Breast epithelium (tissue), 4 donors: ENCODE measurements at places on chromosomes 1 and 21.

GRCh38 chr1:30476911-30477459 is 246.4 kb downstream of the MATN1 start:
- H3K4me3 ChIP-seq = no peak overlapping the region
- H3K27me3 ChIP-seq = no peaks in the 10 kb centered on the region
- no peak overlapping the region for H3K27ac ChIP-seq
- H3K4me1 ChIP-seq = no peaks in the 10 kb centered on the region
- no peak for DNase-seq

GRCh38 chr1:193634876-193635275 is 448.5 kb upstream of the B3GALT2 start:
- no peak for DNase-seq
- no peaks in the 10 kb centered on the region for H3K36me3 ChIP-seq

GRCh38 chr1:68157416-68157815 is 74.9 kb downstream of the WLS start:
- no peaks in the 10 kb centered on the region for H3K27me3 ChIP-seq
- no peaks in the 10 kb centered on the region for H3K36me3 ChIP-seq
- no peak overlapping the region for H3K27ac ChIP-seq
- no peak for DNase-seq
- H3K4me1 ChIP-seq = no peaks in the 10 kb centered on the region

DNA sequence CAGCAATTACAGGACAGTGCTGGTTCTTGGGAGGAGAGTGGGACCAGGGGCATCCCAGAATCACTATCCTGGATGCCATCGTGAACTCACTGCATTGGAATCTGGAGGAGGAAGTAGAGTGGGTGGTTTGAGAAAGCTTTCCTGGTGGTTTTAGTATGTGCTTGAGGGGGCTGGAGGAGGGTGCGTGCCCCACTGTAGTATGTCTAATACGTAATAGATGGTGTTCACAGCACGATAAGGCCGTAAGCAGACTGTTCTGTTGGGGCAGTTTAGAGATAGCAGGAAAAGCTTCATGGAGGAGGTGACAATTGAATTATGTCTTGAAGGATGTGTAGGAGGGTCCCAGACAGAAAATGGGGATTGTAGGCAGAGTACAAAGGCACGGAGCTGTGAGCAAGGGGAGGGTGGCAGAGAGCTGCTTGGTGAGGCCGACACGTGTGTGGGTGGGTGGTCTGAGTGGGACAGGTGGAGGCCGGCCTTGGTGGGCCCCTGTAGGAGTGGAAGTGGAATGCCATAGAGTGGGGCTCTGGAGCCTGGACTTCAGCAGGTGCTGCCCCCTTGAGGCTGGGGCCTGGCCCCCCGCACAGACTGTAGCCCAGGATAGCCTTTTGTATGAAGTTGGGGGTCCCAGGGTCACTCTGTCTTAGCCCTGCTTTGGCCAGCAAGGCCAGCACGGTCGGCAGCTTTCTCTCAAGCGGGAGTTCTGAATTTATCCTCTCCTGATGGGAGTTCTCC is 37.0 kb downstream of the IL6R start:
- H3K36me3 ChIP-seq = no peaks in the 10 kb centered on the region
- no peaks in the 10 kb centered on the region for H3K27me3 ChIP-seq
- no peak overlapping the region for H3K4me3 ChIP-seq
- no peak for DNase-seq
- H3K4me1 ChIP-seq = no peaks in the 10 kb centered on the region
- no peak overlapping the region for H3K27ac ChIP-seq

DNA sequence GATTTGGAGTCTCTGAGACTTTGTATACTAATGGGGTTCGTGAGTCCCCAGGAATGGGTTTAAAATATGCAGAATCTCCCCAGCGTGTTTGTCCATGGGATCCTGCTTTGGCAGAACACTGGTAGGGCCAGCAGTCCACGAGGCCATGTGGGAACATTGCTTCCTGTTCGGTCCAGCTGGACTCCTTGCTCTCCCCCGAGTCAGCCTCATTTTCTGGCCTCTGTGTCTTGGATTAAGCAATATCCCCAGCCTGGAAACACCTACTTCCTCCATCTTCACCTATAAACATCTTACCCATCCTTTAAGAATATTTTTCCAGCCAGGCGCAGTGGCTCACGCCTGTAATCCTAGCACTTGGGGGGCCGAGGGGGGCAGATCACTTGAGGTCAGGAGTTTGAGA is 142.4 kb downstream of the NAV1 start:
- no peak for DNase-seq
- no peaks in the 10 kb centered on the region for H3K4me1 ChIP-seq
- no peak overlapping the region for H3K27ac ChIP-seq
- H3K36me3 ChIP-seq = no peaks in the 10 kb centered on the region
- no peaks in the 10 kb centered on the region for H3K27me3 ChIP-seq

DNA sequence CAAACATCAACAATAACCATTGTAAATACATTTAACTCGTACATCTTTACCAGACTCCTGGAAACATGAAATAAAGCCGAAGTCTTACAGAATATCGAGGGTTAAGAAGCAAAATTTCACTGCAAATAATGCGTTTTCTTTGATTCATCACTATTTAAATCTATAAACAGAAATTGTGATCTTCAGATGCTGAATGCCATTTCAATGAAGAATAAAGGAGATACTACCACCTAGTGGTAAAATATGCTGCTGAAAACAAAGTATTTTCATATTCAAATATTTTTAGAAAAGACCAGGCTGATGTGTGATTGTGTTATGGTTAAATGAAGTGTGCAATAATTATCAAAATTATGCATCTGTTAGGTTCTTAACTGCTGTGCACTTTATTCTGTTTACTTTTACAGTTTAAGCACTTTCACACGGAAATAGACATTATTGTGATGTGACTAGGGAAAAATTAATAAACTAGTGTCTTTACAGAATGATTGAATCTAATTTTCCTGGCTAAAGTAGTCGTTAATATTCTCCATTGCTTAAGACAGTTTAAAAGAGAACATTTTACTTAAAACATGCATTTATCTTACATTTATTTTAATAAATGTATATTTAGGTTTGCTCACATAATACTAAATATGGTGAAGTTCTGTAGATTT is 1093.1 kb downstream of the MRPL39 start:
- H3K27ac ChIP-seq = no peak overlapping the region
- H3K4me3 ChIP-seq = no peak overlapping the region
- no peaks in the 10 kb centered on the region for H3K4me1 ChIP-seq
- no peaks in the 10 kb centered on the region for H3K36me3 ChIP-seq

DNA sequence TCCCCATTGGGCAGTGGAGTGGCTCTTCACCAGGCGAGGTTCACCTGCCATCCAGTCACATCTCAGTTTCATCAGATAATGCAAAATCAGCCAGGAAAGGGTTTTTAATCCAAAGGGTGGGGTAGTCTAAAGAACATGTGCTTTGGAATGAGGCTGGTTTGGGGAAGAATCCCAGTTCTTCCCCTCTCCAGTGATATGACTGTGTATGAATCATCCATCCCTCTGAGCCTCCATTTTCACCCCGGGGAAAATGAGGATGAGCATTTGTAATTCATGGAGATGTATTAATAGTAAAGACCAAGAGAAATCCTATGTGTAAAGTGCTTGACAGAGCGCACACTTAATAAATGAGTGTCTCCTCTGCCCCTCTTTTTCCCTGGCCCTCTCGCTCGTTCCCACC is 215.1 kb upstream of the FGGY start:
- H3K27me3 ChIP-seq = no peaks in the 10 kb centered on the region
- no peaks in the 10 kb centered on the region for H3K4me1 ChIP-seq
- H3K27ac ChIP-seq = no peak overlapping the region
- no peak overlapping the region for H3K4me3 ChIP-seq

DNA sequence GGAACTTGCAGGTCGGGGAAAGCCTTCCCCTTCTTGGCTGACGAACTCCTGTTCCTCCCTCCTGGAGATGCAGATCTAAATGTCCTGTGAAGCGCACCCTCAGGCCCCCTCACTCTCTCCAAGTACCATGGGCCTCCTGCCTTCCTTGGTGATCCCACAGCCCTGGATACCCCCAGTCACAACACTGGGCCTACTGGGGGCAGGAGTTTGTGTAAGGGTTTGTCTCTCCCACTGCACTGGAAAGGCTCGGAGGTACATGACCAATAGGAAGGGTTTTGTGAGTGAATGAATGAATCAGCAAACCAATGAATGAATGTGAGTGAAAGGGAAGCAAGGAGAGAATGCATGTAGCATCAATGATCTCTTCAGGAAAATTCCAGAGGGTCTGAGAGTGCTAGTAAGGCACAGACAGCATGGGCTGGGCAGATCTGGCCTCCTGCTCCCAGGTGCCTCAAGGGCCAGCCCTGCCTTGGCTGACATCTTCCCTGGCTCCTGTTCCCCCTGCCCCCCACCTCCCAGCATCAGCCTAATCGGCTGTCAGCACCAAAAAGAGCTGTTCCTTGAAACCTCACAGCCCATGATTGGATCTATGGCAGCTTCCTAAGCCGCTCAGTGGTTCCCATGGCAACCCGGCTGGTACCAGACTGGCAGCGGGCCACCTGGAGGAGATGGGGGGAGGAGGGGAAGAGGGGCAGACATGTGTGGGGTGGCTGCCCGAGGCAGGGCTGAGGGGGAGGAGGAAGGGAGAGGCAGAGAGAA is 95.8 kb downstream of the VWA5B1 start:
- no peak for DNase-seq
- H3K36me3 ChIP-seq = no peaks in the 10 kb centered on the region
- no peaks in the 10 kb centered on the region for H3K4me1 ChIP-seq
- no peak overlapping the region for H3K27ac ChIP-seq
- no peaks in the 10 kb centered on the region for H3K27me3 ChIP-seq

- H3K36me3 ChIP-seq = no peaks in the 10 kb centered on the region
- no peak overlapping the region for H3K27ac ChIP-seq
- H3K4me3 ChIP-seq = no peak overlapping the region
- H3K4me1 ChIP-seq = no peaks in the 10 kb centered on the region
- H3K27me3 ChIP-seq = no peaks in the 10 kb centered on the region
Observed at GRCh38 chr1:91591175-91591974, 90.7 kb downstream of the CDC7 start.

GRCh38 chr1:151776665-151777062 is 13.4 kb upstream of the MRPL9 start:
- no peaks in the 10 kb centered on the region for H3K4me1 ChIP-seq
- no peak overlapping the region for H3K27ac ChIP-seq
- no peak for DNase-seq
- no peaks in the 10 kb centered on the region for H3K36me3 ChIP-seq
- no peaks in the 10 kb centered on the region for H3K27me3 ChIP-seq
- H3K4me3 ChIP-seq = no peak overlapping the region

DNA sequence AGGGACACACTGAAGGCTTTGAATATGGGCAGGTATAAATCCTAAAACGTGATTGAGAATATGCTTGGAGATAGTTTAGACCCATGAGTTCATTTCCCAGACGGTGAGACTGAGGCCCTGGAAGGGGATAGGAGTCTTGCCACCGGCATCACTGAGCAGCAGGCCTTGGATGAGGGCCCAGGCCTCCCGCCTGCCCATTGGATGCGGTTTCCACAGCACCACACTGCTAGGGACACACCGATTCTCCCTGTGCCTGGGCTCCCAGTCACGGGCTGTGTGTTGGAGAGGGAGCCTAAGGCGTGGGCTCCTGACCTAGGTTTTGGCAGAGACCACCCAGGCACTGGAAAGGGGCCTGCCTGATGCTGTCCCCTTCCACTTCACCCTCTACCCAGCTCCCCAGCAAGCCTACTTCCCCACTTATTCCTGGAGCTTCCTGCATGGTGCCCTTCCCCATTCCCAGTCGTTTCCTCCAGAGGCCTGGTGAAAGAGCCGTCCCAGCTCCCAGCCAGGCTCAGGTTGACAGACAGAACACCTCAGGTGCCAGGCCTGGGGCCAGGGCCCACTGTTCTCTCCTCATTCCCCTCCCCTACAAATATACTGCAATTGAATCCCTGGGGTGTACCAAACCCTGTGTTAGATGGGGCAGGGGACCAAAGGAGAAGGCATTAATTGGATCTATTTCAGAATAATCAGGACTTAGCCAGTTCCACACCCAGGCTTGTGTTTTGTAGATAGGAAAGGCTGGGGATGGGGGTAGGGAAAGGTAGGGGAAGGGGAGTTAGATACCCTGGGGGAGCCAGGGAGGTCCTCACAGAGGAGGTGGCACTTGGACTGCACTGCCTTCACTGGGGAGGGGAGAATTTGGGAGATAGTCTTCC is 3.4 kb downstream of the FOXO6 start:
- peaks cover 10% of the 10 kb centered on the region for H3K4me1 ChIP-seq
- H3K4me3 ChIP-seq = no peak overlapping the region
- no peaks in the 10 kb centered on the region for H3K27me3 ChIP-seq

- no peaks in the 10 kb centered on the region for H3K36me3 ChIP-seq
- peaks cover 18% of the 10 kb centered on the region for H3K4me1 ChIP-seq
Observed at GRCh38 chr1:58883888-58884482, 100.1 kb upstream of the JUN start.

DNA sequence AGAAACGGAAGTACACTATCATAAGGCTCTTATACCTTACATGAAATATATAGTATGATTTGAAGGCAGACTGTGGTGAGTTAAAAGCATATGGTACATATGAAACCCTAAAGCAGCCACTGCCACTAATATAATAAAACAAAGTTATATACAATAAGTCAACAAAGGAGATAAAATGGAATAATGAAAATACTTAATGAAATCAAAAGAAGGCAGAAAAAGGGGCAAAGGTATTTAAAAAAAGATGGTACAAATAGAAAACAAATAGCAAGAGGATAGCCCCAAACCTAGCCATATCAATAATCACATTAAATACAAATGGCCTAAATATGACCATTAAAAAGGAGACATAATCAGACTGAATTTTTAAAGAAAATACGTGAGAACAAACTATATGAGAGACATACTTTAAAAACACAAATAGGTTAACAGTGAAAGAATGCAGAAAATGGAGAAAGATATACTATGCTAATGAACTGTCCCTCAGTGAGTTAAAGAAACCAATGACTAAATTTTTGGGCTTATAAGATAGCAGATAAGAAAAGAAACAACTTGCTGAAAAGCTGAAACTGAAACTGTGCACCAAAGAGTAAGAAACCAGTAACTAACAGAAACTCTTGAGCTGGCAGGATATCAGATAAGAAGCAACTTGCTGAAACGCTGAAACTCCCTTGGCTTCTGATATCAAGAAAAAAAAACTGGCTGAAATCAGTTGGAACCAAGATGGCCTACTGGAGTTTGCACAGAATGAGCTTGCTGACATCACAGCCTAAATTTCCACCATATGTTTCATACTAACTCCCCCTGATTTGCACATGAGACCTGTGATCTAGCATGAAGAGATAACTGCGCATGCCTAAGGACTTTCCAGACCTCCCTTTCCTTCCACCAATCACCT is 44.3 kb upstream of the IL10 start:
- no peaks in the 10 kb centered on the region for H3K27me3 ChIP-seq
- H3K36me3 ChIP-seq = no peaks in the 10 kb centered on the region
- H3K4me1 ChIP-seq = no peaks in the 10 kb centered on the region
- no peak overlapping the region for H3K4me3 ChIP-seq
- no peak for DNase-seq
- no peak overlapping the region for H3K27ac ChIP-seq

GRCh38 chr1:209813902-209814301 is 8.0 kb upstream of the IRF6 start:
- H3K27me3 ChIP-seq = no peaks in the 10 kb centered on the region
- peak overlapping the region; percentile 36 for H3K27ac ChIP-seq
- no peaks in the 10 kb centered on the region for H3K4me1 ChIP-seq
- no peaks in the 10 kb centered on the region for H3K36me3 ChIP-seq
